ENCODE measurements at places on chromosomes 16 and 17.

DNA sequence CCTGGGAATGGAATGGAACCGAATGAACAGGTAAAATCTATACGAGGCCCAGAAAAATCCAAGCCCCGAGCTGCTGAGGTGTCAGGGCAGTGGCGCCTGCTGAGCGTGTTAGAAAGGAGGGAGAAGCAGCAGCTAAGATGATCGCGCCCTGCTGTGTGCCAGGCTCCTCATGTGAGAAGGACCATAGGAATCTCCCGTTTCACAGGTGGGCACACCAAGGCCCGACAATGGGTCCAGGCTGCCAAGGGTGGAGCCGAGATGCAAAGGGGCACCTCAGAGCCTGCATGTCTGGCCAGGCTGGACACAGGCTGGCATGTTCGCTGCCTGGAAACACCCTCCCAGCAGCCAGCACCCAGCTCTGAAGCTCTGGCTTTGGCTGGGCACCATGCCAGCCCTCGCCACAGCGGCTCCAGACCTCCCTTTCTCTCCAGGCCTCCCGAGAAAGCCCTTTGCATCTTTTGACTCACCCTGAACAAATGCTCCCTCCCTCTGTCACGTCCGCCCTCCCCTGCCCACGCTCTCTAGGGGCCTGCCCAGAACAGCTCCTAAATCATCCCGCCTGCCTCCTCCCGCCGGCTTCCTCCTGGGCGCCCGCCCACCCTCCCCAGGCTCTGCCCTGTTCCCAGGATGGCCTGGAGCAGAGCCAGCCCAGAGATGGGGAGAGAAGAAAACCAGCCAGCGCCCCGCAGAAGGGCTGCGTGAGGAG lies 217.8 kb upstream of the GSE1 start:
- peak; percentile 5 for DNase-seq

DNA sequence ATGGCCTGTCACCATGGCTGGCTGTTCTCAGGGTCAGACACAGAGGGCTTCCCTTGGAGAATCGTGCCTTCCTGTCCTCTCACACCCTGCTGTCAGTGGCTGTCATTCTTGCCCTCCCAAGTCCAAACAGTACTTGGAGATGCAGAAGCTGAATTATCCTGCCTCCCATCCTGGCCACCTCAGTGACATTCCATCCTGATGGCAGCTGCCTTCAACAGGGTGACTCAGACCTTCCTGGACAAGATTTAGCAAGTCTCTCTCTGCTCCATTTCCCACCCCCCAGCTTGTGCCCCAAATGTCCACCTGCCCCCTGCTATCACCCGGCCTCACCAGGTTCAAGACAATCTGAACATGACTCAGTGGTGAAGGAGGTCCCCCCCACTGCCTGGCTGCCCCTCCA lies 4.8 kb upstream of the KRT36 start:
- DNase-seq: no peak

DNA sequence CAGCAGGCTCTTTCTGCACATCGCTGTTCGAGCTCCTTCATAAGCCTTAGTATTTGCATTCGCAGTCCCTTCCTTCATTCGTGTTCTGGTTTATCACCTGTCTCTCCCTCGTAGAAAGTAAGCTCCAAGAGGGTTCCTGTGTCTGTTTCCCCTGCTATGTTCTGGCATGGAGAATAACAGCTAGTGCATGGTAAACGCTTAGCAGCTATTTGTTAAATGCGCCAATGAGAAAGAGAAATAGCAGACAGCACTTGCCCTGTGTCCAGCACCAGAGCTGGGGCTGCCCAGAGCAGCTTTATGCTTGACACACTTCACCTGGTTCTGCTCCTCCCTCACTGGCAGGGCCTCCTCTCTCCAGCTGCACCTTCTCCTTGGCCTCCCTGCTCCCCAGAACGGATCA lies 5.5 kb downstream of the ZNF688 start:
- DNase-seq: no peak

DNA sequence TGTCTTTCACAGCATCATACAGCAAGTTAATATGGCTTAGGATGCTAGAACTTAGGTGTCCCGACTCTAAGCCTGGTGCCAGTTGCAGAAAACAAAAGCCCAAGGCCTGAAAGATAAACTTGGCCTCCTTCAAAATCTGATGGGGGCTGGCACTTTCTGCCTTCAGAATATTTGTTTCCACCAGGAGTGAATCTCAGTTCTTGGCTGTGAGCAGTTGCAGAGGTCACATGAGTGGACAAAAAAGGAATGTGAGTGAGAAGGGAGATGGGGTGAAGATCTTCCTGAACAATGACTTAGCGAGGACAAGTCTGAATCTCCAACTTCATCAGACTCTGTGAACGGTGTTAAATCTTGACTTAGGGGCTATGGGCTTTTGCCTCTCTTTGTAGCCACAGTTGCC lies 46.6 kb downstream of the HOXB1 start:
- no peak for DNase-seq

DNA sequence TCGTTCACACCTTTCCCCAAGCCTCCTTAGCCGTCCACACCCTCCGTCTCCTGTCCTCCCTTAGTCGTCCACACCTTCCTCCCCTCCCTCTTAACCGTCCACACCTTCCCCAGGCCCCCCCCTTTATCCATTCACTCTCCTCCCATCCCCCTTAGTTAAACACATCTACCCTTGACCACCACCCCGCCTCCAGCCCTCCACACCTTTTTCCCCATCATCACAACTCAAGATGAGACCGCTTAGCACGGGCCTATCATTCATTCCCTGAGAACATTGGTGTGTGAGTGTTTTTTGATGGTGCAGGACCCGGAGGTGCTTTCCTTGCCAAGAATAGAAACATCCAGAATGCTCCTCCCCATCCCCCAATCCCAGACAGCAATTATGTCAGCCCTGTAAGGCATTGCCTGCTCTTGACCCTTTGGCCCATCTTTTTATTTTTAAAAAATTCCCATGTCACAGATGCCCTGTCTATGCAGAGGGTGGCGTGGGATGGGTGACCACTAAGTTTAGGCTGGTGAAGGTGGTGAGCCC lies 1.4 kb downstream of the TENT4B start:
- no peak for DNase-seq

DNA sequence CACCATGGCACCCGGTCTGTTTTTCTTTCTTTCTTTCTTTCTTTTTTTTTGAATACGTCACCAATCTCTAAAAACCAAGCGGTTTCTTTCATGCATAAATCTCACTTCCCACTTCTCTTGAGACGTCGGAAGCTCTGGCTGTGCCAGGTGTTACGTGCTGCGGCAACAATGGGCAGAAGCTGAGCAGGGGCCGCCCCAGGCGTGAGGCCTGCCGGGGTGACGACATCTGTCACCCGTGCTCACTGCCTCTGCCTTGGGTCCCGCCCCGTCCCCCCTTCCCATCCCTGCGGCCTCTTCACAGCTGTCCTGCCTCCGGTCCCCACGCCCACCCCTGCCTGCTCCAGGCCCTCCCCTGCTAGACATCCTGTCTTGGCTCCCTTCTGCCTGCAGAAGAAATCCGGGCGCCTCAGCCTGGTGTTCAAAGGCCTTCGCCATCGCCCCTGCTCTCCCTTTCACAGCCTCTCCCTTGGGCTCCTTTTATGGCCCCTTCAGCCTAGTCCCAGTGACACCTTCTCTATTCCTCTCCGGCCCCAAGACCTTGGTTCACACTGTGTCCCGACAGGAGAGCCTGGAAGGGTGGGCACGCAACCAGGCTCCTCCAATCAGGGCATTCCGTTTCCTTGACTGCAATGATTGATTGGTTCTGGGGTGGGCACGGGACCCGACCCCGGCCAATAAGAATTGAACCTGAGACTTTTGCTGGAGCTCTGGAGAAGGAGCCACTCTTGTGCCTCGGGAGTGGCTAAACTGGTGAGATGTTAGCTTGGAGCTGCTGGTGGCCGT lies 4.8 kb downstream of the P2RX1 start:
- DNase-seq: no peak

GRCh38 chr16:1450218-1450617 lies 5.9 kb upstream of the CCDC154 start:
- DNase-seq: no peak

- DNase-seq: no peak
Measured at GRCh38 chr16:86529160-86529559, 18.8 kb downstream of the FOXF1 start.

- DNase-seq: no peak
Measured at GRCh38 chr17:62628831-62629555, 1.5 kb downstream of the MRC2 start.

- no peak for DNase-seq
Measured at GRCh38 chr17:22090263-22090935, 398.1 kb downstream of the KCNJ18 start.

DNA sequence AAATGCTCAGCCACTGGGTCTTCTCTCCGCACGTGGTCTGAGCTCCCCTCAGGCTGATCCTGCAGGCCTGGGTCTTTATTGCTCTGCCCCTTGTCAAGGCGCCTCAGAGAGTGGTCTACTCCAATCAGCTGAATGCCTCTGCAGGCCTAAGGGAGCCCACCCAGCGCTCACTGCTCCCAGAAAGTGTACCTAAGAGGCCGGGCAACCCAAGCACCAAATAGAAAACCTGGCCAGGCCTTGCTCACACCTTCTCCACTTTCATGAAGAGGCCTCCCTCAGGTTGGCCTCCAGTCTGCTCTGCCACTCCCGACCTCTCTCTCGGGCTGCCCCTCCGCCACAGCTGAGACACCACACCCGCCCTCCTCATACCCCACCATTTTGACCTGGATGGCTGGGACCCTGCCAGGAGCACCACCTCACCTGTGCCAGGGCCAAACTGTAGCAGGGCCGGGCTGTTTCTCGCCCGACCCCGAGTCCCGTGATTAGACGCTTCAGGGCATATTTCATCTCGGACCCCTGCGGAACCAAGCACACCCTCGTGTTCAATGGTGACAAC lies 665 bp downstream of the MYBBP1A start:
- DNase-seq: no peak

DNA sequence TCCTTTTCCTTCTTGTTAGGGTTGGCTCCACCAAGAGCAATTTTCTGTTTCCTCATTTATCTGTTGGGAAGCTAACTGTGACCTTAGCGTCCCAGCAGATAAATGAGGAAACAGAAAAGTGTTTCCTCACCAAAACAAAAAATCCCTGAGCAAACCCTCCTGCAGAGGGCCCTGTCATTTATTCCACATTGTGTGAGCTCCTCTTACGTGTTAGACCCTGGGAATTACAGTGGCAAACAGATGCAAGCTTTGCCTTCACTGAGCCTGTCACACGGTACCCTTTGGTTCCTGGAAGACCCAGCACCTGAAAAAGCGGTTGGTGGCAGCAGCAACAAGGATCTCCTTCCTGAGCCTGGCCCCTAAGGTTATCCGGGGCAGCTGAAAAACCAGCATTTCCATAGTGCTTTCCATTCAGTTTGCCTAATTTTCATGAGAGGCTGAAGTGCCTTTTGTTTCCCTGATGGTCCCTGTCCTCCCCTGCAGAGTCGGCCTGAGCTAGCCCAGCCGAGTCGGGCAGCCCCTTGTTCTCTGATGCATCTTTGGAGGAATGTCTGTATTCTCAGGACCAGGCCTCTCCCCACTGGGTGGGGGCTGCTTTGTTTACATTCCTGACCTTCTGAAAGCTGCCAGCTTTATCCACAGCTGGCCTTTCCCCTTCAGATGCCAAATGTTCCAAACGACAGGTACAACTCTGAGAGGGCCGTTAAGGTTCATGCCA lies 34.7 kb downstream of the YPEL2 start:
- DNase-seq: no peak

DNA sequence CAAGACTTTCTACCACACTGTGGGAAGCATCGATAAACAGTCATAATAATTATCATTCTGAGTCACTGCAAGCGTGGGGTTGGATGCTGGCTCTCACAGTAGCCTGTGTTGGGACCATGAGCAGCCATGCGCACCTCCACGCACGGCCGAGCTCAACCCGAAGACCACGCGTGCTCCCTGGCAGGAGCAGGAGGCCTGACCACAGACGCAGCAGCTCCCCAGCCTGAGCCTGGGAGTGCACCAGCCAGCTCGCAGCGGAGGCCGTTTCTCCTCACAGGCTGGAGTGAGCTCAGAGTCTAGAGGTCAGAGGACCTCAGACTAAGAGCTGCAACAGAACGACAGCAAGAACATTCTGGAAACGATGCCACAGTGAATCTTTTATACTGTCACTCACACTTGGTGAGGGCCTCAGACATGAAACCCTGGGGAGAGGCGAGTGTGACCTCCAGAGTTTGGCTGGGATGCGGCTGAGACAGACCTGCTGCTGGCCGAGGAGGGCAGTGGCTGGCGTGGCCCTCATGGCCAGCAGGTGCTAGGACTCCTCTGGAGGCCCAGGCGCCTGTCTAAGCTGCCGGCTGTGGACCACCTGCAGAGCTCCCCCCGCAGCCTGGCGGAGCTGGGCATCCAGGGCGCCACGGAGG lies 6.0 kb downstream of the NDUFAF8 start:
- no peak for DNase-seq
